ENCODE measurements at places on chromosomes 5 and 9.

- no peak for DNase-seq
Observed at GRCh38 chr5:34771076-34771475, 67.9 kb upstream of the TTC23L start.

DNA sequence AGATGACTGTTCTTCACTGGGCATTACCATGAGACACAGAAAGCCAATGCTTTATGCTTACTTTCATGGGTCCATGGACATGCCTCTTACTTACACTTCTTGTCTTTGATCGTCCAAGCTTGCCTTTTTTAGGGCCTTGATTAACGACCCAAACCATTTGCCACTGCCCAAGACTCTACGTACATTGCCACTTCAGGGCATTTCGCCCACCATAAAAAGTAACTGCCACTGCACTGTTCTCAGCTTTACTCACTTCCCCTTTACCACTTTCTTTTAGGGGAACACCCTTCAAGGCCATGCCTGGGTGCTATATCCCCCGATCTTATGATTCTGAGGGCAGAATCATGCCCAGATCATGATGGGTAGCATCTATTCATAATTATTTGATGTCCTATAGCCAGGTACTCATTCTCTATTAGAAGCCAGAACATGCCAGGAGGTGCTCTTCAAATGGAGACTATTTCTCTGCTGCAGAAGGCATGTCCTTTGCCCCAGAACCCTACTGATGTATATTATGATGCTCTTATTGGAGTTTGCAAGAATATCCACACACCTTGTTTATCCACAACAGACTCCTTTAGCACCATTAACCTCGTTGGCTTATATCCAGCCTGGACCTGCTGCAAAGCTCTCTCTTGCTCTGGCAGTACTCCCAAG lies 64.1 kb upstream of the RAD23B start:
- DNase-seq: no peak

GRCh38 chr5:56102889-56103288 lies 108.1 kb upstream of the IL6ST start:
- no peak for DNase-seq

- DNase-seq: no peak
Observed at GRCh38 chr5:125461641-125462072, 715.2 kb upstream of the ZNF608 start.

DNA sequence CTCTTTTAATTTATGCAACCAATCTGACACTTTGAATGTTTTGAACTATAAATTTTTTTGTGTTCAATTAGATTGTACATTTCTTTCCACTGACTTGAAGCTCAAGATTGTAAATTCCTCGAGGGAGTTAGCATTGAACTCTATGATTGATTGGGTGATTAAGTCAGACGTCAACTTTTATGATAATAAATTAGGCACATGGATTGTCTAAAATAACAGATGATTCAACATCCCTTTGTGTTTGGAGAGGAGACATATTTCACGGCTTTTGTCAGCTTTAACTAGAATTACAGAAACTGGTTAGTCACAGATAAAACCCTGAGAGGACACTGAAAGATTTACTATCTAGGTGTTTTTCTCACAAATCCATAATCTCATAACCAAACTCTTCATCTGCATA lies 32.7 kb upstream of the TXNDC8 start:
- DNase-seq: no peak

- no peak for DNase-seq
Observed at GRCh38 chr9:1125741-1126140, 75.6 kb downstream of the DMRT2 start.

DNA sequence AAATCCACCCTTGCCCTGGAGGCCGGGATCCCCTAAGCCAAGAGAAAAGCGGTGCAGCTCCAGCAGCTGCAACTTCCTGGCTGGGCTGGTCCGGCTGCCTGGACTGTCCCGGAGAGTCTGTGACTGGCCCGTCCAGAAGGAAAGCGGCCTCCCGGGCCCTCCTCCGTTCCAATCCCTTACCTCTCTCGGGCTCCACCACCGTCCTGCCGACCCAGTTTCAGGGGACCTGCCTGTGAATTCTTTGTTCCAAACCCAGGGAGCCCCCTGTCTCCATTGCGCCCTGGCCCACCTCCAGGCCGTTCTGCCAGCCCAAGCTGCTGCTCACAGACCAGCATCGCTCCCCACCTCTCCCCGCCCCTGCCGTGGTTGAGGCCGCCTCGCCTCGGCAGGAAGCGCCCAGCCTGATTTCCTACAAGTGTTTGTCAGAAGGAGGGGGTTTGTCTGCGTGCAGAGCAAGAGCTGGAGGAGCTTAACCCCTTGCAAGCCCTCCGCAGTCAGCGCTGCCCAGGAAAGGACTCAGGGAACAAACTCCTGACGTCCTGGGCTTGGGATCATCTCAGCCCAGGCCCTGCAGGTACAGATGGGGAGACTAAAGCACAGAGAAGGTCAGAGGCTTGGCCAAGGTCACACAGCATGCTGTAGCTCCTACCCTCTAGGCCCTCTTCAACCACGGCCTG lies at the start of gene AKNA:
Gene AKNA (minus strand): TSS at position 303 of the 677 bp plus-strand sequence. CDS start 6,649 bp downstream, outside the sequence.
- peak; percentile 61 for DNase-seq

- DNase-seq: peak; percentile 80
Observed at GRCh38 chr9:6015278-6016157, at the start of gene RANBP6. Gene RANBP6 (minus strand): TSS chr9:6015624. CDS start chr9:6015607, 17 bp downstream.

GRCh38 chr5:60395712-60396329 lies 304.1 kb downstream of the DEPDC1B start:
- DNase-seq: no peak

- no peak for DNase-seq
Observed at GRCh38 chr5:8057769-8058168, 188.8 kb downstream of the MTRR start.

GRCh38 chr5:120913396-120913795 lies 449.3 kb downstream of the PRR16 start:
- no peak for DNase-seq

- no peak for DNase-seq
Observed at GRCh38 chr5:82855893-82856550, 221.2 kb downstream of the TMEM167A start.

Data from neural crest cell (in vitro differentiated cells).